NCI-H2171 (cell line): ENCODE measurements at places on chromosomes 2 and 18.

- no peak for DNase-seq
Measured at GRCh38 chr2:12694990-12695774, 21.6 kb upstream of the TRIB2 start.

DNA sequence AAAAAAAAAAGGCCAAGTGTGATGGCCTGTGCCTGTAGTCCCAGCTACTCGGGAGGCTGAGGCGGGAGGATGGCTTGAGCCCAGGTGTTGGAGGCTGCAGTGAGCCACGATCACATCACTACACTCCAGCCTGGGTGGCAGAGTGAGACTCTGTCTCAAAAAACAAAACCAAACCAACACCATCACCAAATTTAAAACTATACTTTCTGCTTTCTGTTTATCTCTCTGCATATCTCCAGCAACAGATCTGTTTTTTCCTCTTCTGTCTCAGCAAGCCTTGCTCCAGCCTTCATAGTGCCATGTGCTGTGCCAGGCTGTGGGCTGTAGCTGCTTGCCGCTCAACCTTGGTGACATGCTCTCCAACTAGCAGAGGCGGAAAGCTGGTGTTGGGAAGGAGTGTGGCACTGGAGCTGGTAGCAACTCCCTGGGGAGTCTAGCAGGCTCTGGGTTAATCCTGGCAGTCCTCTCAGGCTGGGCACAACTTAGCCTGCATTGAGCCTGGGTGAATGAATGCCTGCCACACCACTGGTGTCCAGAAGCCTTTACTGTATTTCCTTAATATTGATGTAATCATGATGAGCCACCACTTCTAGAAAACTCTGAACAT, 204.1 kb downstream of the LDLRAD4 start:
- DNase-seq, result no peak

DNA sequence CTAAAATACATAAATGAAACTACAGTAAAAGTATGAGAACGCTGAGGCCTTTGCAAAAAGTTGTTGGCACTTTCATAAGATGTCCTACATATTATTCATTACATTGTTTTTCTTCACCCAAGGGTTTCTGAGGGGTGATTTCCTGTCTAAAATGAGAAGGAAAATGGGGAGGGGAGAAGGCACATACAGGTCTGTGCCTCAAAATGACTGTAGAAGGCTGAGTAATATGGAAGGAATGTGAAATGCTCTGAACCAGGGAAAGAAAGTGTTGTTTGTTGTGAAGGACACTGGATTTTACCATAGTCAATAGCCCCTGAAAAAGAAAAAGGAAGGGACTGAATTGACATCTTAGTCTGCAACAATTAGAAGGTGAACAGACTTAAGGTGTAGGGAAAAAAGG, 99.5 kb upstream of the RNF152 start:
- DNase-seq, result no peak

DNA sequence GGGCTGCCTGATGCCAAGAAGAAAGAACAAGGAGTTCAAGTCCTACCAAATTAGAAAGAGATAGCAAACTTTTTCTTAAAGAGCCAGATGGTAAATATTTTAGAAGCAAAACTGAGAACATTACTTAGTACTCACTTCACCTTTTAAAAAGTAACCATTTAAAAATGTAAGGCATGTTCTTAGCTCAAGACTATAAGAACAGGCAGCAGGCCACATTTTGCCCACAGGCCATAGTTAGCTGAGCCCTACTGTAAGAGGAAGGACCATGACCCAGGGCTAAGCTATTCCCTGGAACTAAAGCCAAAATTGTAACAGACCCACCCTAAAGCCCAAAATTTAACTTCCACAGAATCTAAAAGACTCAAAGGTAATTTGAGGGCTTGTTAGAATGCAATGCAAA, 31.3 kb downstream of the USP40 start:
- DNase-seq, result no peak

DNA sequence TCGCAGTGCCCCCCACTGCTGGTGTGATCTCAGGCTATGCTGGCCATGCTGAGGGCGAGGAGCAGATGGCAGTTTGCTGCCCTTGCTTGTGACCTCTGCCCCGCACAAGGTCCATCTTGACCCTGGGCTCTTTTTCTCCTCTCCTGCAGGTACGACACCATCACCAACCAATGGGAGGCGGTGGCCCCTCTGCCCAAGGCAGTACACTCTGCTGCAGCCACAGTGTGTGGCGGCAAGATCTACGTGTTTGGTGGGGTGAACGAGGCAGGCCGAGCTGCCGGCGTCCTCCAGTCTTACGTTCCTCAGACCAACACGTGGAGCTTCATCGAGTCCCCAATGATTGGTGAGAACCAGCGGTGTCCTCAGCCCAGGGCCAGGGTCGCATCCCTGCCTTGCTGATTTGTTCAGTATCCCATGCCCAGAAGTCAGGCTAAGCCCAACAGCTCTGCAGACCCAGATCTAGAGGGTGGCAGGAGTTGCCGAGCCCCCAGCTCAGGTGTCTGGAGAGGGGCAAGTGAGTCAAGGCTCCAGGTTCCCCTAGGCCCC, 223.8 kb downstream of the ATAD2B start:
- DNase-seq, result no peak

DNA sequence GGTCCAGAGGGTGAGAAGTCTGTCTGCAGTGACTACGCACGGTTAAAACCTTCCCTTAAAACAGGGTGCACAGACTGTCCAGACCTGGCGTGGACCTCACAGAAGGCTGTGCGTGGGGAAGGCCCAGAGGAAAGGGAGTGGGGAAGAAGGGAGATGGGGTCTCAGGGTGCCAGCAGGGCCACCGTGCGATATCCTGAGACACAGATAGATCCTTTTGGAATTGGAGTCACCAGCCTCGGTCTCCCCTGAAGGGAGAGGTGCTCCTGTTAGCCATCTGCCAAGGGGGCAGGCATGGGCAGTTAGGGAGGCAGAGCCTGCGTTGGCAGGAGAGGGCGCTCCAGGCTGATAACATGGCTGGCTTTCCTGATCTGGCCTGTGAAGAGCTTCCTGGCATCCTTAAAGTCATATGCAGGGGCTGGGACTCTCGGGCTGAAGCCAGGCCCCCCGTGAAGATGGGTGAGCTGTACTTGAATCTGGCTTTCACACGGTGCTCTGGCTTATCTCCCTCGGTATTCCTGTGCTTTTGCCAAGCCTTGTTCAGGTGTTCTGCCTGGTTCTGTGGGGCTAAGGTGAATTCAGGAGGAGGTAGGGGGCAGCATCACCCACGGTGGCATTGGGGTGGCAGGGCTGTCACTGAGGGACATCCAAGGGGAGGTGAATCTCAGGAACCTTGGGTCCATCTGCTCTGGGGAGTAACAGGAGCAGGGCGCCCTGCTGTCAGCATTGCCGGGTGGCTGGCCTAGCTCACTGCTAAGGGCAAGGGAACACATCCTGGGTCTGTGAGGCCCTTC, 107.2 kb upstream of the SMAD2 start:
- no peak for DNase-seq

DNA sequence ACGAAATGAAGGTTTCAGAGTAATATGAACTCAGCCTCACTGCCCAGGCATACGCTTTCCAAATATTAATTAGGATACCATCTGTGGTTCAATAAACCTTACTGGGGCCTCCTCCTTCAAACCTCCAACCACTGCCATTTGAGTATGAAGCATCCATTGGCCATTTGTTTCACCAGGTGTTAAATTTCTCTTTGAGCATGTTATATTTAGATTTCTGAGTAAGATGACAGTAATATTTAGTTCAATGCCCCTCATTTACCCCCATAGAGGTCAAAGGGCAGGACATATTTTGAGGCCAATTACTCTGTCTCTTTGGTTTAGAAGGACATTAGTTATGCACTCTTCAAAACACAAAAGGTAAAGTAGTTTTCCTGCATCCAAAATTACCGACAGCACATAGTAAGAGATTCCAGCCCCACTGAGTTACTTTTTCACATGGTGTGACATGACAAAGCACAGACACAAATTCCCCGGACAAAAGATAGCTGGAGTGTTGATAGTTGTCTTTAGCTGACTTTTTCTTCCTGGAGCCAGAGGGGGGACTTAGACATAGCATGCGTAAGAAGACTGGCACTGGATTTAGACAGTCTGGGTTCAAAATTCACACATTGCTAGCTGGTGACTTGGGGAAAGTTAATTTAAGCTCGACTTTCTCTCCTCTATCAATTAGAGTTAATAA, 33.1 kb upstream of the LNPK start:
- no peak for DNase-seq

DNA sequence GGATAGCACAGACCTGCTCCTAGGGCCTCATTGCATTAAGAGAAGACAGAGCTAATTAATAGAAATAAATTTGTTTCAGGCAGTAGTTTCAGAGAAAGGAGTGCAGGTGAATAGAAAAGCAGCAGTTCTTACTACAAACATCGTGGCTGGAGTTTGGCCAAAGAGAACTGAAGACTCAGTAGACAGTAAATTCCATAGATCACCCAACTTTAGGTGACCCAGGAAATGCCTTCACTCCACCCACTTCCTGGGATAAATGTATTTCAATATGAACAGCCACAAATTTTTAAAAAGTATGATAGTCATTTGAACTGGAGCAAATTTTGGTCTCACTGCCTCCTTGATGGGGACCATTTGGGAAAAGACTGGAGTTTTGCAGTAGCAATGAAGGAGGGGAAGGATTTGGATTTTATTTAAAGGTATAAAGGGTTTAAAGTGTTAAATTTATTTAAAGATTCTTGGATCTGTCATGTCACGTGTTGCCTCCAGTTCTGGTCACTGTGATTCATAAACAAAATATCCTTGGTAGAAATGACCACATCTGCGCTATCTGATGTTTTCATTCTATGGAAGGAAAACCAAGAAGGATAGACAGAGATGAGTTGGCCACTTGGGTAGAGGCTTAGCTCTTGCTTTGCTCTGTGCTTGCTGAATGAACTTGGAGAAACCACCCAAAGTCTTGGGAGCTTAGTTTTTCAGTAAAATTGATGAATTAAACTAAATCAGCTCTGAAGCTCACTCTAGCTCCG, 390.2 kb downstream of the THSD7B start:
- DNase-seq, result no peak

GRCh38 chr2:240498958-240499260, 58.9 kb downstream of the ANKMY1 start:
- DNase-seq, result no peak

GRCh38 chr2:47546994-47547393, 144.0 kb downstream of the MSH2 start:
- DNase-seq, result no peak

GRCh38 chr2:151860613-151861146, 32.5 kb upstream of the ARL5A start:
- DNase-seq, result no peak

DNA sequence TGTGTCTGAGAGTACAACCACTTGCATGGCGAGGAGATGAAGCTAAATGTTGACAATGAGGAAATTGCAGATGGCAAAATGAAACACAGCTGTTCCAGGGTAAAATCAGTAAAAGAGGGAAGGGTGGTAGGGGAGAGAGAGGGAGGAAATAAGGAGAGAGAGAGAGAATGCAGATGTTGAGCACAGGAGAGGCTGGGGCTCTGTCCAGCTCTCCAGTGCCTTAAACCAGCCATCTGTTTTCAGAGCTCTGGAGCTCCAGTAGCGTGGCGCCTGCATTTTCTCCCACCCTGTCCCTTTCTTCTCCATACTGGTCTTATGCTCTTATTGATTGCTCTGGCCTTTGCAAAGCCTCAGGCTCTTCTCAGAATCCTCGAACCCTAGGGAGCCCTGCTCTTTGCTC, 52.7 kb upstream of the BOD1L2 start:
- DNase-seq, result no peak

GRCh38 chr18:47979611-47980200, 49.2 kb upstream of the SMAD2 start:
- no peak for DNase-seq

DNA sequence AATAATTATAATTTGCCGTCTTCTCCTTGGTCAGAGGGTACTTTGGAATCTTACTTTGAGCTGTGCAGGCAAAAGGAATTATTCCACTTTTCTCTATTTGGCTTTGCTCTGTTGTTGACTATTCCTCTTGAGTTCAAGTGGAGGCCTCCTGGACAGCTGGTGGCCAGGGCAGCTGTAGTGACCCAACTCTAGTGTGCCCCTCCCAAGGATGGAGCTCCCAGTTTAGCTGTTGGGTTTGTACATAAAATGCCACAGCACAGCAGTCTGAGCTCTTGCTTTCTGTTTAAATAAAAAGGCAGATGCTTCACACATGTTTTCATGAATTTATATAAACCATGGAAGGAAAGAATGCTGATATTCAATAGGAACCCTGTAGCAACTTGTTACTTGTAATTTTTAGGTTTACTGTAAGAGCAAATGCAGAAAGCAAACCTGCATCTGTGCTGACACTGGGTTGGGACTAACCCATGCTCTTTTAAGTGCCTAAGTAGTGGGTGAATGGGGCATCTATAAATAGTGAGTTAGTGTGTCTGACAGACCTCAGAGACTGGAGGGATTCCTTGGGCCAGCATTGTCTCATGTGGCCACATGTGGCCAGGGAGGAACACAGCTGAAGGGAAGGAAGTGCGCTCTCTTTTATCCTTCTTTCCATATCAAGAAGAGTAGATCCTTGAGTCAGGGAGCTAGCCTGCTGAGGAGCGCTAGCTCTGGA, 121.8 kb downstream of the FHOD3 start:
- DNase-seq, result no peak

GRCh38 chr2:146874260-146874658, 970.6 kb upstream of the ACVR2A start:
- no peak for DNase-seq

DNA sequence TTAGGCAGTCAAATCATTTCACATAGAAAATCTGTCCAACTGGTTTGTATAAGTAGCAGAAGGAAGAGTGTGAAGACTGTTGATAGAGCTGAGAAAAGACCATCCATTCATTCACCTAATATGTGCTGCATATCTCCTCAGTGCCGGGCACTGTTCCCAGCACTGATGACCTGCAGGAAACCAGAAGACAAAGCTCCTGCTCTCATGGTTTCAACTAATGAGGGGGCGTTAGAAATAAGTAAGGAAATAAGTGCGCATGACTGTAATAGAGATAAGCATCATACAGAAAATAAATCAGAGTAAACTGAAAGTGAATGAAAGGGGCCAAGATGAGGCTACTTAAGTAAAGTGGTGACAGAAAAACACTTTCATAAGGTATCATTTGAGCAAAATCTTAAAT, 427.5 kb upstream of the CDH20 start:
- no peak for DNase-seq

- no peak for DNase-seq
Measured at GRCh38 chr2:127074358-127074757, 32.6 kb downstream of the BIN1 start.

DNA sequence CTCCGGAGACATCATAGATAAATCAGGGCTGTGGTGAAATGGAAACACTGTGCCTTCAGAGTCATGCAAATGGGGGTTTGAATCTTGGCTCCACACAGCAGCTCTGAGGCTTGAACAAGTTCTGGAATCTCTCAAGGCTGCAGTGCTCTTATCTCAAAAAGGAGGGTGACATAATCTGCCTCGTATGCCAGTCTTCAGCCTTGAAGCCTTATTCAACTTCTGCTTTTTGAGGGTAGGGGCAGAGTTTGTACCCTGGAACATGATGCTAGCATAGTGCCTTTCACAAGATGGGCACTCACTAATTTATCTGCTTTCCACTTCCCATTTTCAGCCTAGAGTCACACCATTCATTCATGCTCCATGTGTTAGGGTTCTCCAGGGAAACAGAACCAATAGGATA, 42.3 kb downstream of the GATA6 start:
- no peak for DNase-seq

DNA sequence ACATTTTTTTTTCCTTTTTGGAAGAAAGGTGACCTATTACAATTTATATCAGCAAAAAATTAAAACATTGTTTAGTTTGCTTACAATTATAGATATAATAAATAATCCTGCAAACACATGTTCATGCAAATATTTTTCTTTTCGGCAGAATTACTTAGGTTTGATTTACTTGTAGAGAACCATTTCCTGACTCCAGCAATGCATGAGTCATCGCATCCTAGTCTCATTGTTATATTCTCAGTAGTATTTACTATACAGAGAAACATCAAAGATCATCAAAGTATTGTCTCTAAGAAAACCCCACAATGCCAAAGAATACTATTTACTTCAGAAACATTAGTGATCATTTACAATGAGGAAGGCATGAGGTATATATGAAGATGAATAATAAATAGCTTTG, 40.4 kb upstream of the MTIF2 start:
- no peak for DNase-seq
